HCEC 1CT (cell line): ENCODE measurements at places on chromosomes 3 and 15.

- peak; percentile 82 for DNase-seq
Measured at GRCh38 chr3:144590854-144591253, 619.2 kb downstream of the DIPK2A start.

GRCh38 chr3:30908456-30909037 is 14.1 kb upstream of the GADL1 start:
- DNase-seq, result no peak

- no peak for DNase-seq
Measured at GRCh38 chr15:59366333-59367021, 6.2 kb downstream of the MYO1E start.

GRCh38 chr3:41259449-41260062 is 60.3 kb downstream of the CTNNB1 start:
- no peak for DNase-seq

- no peak for DNase-seq
Measured at GRCh38 chr15:61702224-61703020, 357.8 kb downstream of the VPS13C start.

- DNase-seq, result no peak
Measured at GRCh38 chr15:101539930-101540329, 50.4 kb upstream of the PCSK6 start.

DNA sequence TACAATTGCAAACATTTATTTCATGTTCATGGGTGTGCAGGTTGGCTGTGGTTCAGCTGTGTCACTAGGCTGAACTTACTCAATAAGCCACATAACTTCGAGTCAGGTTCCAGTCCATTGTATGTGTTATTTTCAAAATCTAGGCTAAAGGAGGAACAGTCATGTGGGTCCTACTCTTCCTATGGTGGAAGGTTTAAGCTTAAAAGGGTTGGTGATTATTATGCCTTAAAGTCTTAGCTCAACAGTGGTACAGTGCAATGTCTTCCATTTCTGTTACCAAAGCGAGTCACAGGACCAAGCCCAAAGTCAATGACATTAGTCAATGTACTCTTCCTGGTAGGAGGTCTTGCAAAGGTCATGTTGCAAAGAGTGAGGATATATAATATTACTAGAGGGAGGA is 78.2 kb downstream of the ATG7 start:
- peak; percentile 38 for DNase-seq

DNA sequence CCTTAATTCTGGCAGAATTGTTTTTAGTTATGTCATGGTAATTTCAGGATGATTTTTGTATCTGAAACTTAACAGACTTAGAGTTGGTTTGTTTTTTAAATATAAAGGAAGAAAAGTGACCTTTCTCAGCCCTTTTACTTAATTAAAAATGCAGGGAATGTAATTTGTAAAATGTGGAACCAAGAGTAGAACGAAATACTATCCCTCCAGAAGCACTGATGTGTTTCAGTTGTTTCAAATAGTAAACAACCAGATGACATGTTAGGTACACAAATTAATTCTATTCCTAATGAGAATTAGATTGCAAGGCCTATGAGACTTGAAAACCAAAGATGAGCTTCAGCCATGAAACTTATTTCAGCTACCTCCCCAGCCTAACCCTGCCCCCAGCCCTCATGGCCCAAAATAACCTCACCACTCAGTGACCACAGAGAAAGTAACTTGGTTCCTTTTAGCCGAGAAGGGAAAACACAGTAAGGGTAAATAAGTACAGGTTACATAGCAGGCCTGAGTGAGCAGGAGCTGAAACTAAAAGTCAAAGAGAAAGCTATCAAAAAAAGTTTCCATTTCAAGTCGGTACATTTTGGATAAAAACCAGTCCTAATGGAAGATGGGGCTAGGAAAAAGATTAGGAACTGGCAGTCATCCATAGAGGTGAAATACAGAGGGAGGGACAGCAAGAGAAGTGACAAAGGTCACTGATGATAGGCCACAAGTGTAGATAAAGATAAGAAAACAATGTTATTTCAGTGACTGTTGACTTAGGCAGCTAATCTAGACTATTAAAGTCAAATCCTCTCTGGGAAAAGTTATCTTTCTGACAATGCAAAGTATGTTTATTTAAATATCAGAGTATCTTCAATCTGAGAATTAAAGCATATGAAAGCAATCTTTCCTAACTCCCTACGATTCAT is 23.2 kb downstream of the SENP8 start:
- DNase-seq, result no peak

DNA sequence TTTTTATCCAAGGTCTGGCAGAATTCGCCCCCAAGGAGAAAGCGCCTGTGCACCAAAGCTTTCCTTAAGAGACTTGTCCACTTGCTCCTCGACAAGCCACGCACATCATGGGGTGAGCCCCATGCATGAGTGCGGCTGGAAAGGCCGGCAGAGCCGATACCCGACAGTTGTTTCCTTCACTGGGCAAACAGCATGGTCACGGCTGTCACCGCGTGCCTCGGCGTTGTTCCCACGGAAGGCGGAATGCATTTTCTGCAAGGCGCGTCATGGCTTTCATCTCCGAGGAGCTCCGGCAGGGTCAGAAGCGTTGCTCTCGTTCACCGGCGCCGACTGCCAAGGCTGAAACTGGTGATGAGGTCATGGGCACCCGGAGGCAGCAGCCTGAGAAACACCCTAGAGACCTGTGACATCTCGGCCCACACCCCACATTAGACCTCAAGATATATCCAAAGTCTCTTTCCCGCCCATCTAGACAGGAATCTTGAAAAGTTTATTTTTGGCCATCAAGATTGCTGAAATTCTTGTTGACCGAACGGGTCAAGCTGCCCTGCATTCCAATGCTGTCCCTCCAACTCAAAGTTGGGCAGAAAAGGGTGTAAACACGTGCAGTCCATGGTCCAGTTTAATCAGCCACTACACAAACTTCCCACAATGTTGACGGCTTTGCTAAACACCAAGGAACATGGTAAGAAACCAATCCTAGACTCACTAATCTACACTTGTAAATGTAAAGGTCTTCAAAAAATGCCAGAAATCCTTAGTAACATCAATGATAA is 604 bp upstream of the TJP1 start:
- DNase-seq, result peak; percentile 78

GRCh38 chr3:97764407-97765238 is at the start of gene ARL6:
Gene ARL6, plus strand, starts transcription at chr3:97764758. Its CDS starts 3,350 bp downstream, at chr3:97768108.
- peak; percentile 88 for DNase-seq
